Inflammatory macrophage (primary cell): ENCODE measurements at places on chromosomes 7 and 10.

DNA sequence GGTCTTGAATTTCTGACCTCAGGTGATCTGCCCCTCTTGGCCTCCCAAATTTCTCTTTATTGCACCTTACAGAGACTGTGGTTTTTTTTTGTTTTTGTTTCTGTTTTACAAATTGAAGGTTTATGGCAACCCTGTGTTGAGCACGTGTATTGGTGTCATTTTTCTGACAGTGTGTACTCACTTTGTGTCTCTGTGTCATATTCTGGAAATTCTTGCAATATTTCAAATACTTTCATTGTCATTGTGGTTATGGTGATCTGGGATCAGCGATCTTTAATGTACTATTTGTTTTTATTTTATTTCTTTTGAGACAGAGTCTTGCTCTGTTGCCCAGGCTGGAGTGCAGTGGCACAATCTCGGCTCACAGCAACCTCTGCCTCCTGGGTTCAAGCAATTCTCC, 89.8 kb downstream of the PRTFDC1 start:
- no peak for DNase-seq

DNA sequence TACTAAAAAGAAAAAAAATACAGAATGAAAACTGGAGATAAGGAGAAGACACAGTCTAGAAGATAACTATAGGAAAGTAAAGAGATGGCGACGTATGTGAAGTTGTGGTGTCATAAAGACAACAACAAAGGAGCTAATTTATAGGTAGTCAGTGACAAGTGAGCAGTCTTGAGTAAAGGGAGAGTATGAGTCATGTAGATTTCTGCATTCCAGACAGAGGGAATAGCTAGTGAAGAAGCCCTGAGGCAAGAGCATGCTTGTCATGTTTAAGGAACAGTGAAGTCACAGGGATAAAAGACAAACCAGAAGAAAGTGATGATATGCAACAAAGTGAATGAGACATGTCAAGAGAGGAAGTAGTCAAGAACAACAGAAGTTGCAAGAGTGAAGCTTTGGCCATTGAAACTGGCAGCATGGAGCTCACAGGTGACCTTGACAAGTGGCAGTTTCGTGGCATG, 2.3 kb upstream of the MIOS start:
- peak; percentile 63 for DNase-seq

GRCh38 chr10:71912431-71912830, 51.8 kb upstream of the CHST3 start:
- DNase-seq = no peak

DNA sequence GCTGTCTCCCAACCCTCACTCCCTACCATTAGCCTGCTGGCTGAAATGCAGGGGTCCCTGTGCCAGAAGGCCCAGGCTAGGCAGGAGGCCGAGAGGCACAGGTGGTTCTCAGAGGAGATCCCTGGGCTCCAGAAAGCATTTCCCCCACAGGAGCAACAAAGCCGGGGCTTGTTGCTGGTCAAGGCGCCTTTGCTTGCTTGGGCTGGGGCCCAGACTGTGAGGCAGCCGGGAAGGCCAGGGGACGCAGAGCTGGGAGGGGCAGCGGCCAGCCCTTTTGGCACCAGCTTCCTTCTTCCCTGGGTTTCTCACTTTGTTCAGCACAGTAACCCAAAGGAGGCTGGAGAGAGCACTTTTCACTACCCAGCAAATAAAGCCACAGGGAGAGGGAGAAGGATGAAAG, 48.6 kb downstream of the FBXW4 start:
- no peak for DNase-seq

GRCh38 chr7:144731661-144732351, 104.0 kb downstream of the TPK1 start:
- no peak for DNase-seq
